IPS DF 6.9 (cell line): ENCODE measurements at places on chromosomes 12 and 14.

DNA sequence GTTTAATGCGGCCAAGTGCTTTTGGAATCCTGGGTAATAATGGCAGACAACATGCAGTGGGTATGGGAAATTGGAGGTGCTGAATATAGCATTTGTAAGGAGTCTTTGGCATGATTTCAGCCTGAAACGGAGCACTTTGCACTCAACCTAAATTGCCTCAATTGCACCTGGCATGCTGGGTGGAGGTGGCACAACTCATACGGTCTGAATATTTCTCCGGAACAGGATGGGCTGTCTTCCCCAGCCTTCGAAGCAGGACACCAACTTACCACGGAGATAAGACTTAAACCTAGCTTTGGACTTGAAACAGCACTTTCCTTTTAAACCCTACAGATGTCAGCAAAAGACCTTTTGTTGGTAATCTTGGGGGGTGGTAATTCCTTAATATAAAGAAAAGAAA is 153.7 kb upstream of the SRRM4 start:
- H3K36me3 ChIP-seq = no peaks in the 10 kb centered on the region
- no peaks in the 10 kb centered on the region for H3K27me3 ChIP-seq
- no peaks in the 10 kb centered on the region for H3K4me1 ChIP-seq
- no peak overlapping the region for H3K27ac ChIP-seq
- no peak for DNase-seq

GRCh38 chr14:91113829-91114078 is at the start of gene DGLUCY:
Gene DGLUCY, plus strand, starts transcription at chr14:91114073. Its CDS starts 46,222 bp downstream, at chr14:91160295.
- no peak within 1 kb of the TSS for H3K27ac ChIP-seq
- DNase-seq = peak; percentile 70
- H3K4me1 ChIP-seq = peaks cover 13% of the 10 kb centered on the region; the same call in 1 of the 2 replicates
- H3K36me3 ChIP-seq = no peaks in the 10 kb centered on the region

GRCh38 chr12:46908236-46908935 is 82.6 kb upstream of the SLC38A4 start:
- H3K36me3 ChIP-seq = no peaks in the 10 kb centered on the region
- no peak for DNase-seq
- H3K4me3 ChIP-seq = no peak overlapping the region
- H3K4me1 ChIP-seq = no peaks in the 10 kb centered on the region

GRCh38 chr12:120121766-120122293 is 5.3 kb upstream of the RAB35 start:
- H3K4me1 ChIP-seq = peaks cover 3% of the 10 kb centered on the region; the same call in 1 of the 2 replicates
- no peak overlapping the region for H3K4me3 ChIP-seq
- no peak overlapping the region for H3K27ac ChIP-seq
- H3K27me3 ChIP-seq = no peaks in the 10 kb centered on the region

GRCh38 chr12:70217416-70217815 is 25.8 kb upstream of the CNOT2 start:
- H3K27ac ChIP-seq = no peak overlapping the region
- H3K4me3 ChIP-seq = no peak overlapping the region
- no peaks in the 10 kb centered on the region for H3K4me1 ChIP-seq
- no peaks in the 10 kb centered on the region for H3K27me3 ChIP-seq
- H3K36me3 ChIP-seq = no peaks in the 10 kb centered on the region
- DNase-seq = no peak

GRCh38 chr12:128698301-128698972 is 125.3 kb downstream of the SLC15A4 start:
- no peak overlapping the region for H3K27ac ChIP-seq
- H3K36me3 ChIP-seq = no peaks in the 10 kb centered on the region
- no peaks in the 10 kb centered on the region for H3K4me1 ChIP-seq
- H3K4me3 ChIP-seq = no peak overlapping the region

- no peak overlapping the region for H3K27ac ChIP-seq
- peak overlapping the region; percentile 88; the same call in 1 of the 2 replicates for H3K4me3 ChIP-seq
- H3K4me1 ChIP-seq = peaks cover 2% of the 10 kb centered on the region; the same call in 1 of the 2 replicates
- no peaks in the 10 kb centered on the region for H3K36me3 ChIP-seq
- no peaks in the 10 kb centered on the region for H3K27me3 ChIP-seq
- DNase-seq = no peak
Observed at GRCh38 chr12:76879710-76880518, 1.1 kb upstream of the CSRP2 start.

GRCh38 chr12:111822886-111823285 is 19.1 kb upstream of the MAPKAPK5 start:
- H3K4me1 ChIP-seq = no peaks in the 10 kb centered on the region
- H3K27me3 ChIP-seq = no peaks in the 10 kb centered on the region
- H3K36me3 ChIP-seq = no peaks in the 10 kb centered on the region
- DNase-seq = no peak

DNA sequence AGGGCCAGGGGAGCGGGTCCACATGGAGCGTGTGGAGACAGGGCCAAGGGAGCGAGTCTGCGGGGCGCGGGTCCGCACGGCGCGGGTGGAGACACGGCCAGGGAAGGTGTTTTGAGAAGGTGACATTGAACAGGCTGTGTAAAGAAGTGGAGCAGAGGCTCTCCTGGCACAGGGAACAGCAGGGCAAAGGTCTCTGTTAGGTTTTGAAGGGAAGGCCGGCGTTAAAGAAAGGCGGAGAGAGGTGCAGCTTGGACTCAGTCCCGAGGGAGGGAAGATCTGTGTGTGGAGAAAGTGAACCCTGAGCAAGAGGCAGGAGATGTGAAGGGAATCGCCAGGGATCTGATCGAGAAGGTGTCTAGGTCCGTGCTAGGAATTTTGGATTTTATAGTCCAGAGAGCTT is 1.8 kb downstream of the PXMP2 start:
- H3K27me3 ChIP-seq = peaks cover 4% of the 10 kb centered on the region; the same call in 1 of the 2 replicates
- 0 out of 2 replicates have a peak, but pooled peaks cover 1% of the 10 kb centered on the region for H3K4me1 ChIP-seq
- peak overlapping the region; percentile 7; the same call in 1 of the 2 replicates for H3K4me3 ChIP-seq

- DNase-seq = no peak
- peaks cover 2% of the 10 kb centered on the region; the same call in 1 of the 2 replicates for H3K36me3 ChIP-seq
- no peaks in the 10 kb centered on the region for H3K27me3 ChIP-seq
- H3K4me3 ChIP-seq = no peak overlapping the region
- H3K27ac ChIP-seq = no peak overlapping the region
Observed at GRCh38 chr14:62053188-62053587, 291.0 kb downstream of the SNAPC1 start.

DNA sequence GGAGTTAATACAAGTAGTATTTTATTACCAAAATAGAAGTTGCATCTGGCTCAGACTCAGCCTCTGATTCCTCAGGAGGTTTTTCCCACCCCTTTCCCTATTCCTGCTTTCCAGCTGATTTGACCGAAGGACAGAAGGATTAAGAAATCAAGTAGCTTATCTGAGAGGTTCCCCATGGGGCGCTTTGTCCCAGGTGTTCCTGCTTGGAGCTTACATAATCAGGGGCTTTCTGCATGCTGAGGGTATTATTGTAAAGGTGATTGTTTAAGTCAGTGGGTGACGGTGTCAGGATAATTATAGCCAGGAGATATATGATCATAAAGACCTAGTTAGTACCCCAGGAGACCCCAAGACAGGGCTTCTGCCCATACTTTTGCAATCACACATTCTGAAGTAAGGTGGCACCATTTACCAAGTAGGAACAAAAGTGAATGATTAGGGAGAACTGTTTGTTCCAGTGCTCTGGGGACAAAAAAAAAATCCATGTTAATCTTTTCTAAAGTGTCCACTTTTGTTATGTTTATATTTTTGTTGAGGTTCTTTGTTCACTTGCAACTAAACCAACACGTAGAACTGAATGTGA is 921.3 kb downstream of the NRXN3 start:
- H3K36me3 ChIP-seq = no peaks in the 10 kb centered on the region
- no peaks in the 10 kb centered on the region for H3K4me1 ChIP-seq
- H3K27ac ChIP-seq = no peak overlapping the region
- DNase-seq = no peak

DNA sequence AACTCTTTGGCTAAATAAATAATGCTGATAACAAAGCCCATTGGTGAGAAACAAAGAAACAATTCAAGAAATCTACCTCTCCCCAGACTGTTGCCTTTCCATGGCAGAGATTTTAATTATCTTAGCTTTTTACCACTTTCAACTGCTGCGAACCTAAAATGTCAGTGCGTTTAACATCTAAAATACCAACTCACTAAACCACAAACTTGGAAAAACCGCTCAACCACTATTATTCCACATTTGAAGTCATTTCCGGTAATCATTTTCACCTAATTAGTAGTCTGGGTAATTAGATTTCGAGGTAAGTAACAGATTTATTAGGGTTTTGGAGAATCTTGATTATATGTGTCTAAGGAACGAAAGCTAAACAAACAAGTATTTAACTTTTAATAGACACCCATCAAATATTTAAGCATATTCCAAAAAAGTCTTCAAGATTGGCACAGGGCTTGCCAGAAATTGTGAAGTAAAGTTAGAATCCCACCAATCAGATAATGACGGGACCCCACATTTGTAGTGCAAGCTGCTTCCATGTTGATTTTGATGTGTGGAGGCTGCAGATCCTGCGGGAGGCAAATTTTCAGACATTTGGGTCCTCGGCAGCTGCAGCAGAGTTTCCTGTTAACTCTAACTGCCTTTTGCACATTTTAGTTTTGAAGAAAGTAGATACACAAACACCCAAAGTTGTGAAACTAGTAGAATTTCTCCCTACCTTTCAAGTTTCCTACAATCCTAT is 4.1 kb downstream of the OTX2 start:
- no peak overlapping the region for H3K4me3 ChIP-seq
- no peak for DNase-seq
- 0 out of 2 replicates have a peak, but pooled peaks cover 1% of the 10 kb centered on the region for H3K4me1 ChIP-seq

- H3K27me3 ChIP-seq = no peaks in the 10 kb centered on the region
- no peaks in the 10 kb centered on the region for H3K36me3 ChIP-seq
- H3K27ac ChIP-seq = no peak overlapping the region
- no peak overlapping the region for H3K4me3 ChIP-seq
- DNase-seq = no peak
- no peaks in the 10 kb centered on the region for H3K4me1 ChIP-seq
Observed at GRCh38 chr12:47980197-47980596, 16.8 kb downstream of the TMEM106C start.

GRCh38 chr12:8036346-8036745 is 3.8 kb downstream of the FOXJ2 start:
- no peak overlapping the region for H3K4me3 ChIP-seq
- H3K36me3 ChIP-seq = no peaks in the 10 kb centered on the region
- peaks cover 13% of the 10 kb centered on the region for H3K4me1 ChIP-seq
- H3K27me3 ChIP-seq = no peaks in the 10 kb centered on the region

DNA sequence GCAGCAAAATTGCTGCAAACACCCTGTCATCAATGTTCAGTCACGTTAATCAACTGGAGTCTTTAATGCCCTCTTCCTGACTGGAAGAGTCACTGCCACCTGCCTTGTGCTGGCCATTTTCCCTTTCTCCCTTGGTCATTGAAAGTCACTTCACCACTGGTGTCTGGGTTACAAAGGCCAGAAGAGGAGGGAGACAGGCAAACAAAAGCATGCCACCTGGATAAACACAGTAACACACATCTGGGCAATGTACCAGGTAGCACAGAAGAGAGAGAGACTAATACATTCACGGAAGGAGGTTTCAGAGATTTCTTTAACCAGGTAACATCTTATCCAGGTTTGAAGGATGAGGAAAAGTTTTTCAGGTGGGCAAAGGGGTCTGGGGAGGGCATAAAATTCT is 32.7 kb downstream of the GPHB5 start:
- no peak for DNase-seq
- no peak overlapping the region for H3K4me3 ChIP-seq
- no peak overlapping the region for H3K27ac ChIP-seq
- H3K27me3 ChIP-seq = peaks cover 1% of the 10 kb centered on the region; the same call in 1 of the 2 replicates
- H3K4me1 ChIP-seq = peaks cover 5% of the 10 kb centered on the region; the same call in 1 of the 2 replicates

DNA sequence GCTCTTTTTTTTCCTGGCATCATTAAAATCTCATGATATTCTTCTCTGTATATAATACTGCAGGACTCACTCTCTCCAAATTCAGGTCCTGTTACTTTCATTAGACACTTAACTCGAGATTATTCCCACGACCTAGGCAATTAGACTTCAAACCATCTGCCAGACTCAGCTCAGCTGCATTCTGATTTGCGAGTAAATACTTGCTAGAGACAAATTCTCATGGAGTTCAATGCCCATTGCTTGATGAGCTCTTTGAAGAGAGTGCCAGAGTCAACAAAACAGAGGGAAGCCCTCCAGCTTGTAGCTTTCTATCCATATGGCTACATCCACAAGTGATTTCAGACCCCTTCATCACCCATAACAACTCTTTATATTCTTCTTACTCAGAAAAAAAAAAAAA is 88.3 kb downstream of the GTF2A1 start:
- no peak overlapping the region for H3K4me3 ChIP-seq
- no peaks in the 10 kb centered on the region for H3K27me3 ChIP-seq
- H3K36me3 ChIP-seq = no peaks in the 10 kb centered on the region
- no peak for DNase-seq
